Activated CD8-positive, alpha-beta memory T cell treated with anti-CD3 and anti-CD28 coated beads, Interleukin-2, amount 10 ng/mL, durations not matched to agents 7 days and 5 days (primary cell): ENCODE measurements at places on chromosomes 16 and 17. TPM values are rescaled to one million over a fixed set of nuclear protein-coding genes. Genes with fewer than 3 reads are reported as not detected.

Gene GRAP
- total RNA-seq = 10.4 TPM

Gene SLC16A5
- total RNA-seq = 2.3 TPM

Gene CHD3
- total RNA-seq = 139 TPM

Gene SDR42E1
- 10.3 TPM for total RNA-seq

Gene TP53TG3B
- not detected for total RNA-seq

Gene APOBR
- 25.5 TPM for total RNA-seq

Gene OR3A3
- not detected for total RNA-seq

Gene ITGAD
- 0.09 TPM for total RNA-seq

Gene BAHCC1
- 0.64 TPM for total RNA-seq

Gene CHD9
- total RNA-seq = 23.7 TPM

Gene REXO5
- total RNA-seq = 24.7 TPM

DNA sequence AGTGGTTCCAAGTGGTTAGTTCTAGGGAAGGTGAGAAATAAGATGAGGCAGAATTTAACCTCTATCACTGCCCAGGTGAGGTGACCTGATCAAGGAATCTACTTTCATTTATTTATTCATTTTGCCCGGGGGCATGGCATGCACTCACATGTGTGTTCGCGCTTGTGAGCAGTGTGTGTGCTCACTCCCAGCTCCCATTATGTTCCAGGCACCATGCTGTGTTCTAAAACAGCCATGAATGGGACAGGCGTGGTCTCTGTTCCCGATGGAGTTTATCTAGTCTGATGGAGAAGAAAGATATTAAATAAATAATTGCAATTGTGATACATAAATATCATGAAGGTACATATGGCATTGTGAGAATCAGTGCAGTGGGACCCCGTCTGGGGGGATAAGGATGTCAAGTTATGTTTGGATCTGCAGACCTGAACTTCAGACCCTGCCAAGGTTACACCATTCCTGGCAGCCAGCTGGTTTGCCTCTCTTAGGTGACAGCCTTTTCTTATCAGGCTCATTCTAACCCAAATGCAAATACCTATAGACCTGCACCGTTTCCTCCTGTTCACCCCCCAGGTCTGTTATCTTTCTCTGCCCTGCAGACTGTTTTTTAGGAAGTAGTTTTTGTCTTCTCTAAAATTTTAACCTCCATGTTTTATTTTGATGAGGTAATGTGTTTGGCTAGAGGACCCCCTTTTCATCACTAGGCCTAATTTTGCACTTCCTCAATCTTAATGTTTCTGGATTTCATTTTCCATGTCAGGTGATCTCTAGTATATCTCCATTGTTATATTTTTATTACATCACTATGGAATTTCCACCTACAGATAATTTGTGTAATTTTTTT is 11.8 kb downstream of the CYB5B start:
- no peak for DNase-seq
- H3K4me3 ChIP-seq = no peak overlapping the region
- H3K27me3 ChIP-seq = no peaks in the 10 kb centered on the region
- H3K36me3 ChIP-seq = peaks cover 50% of the 10 kb centered on the region
- no peak overlapping the region for H3K27ac ChIP-seq

DNA sequence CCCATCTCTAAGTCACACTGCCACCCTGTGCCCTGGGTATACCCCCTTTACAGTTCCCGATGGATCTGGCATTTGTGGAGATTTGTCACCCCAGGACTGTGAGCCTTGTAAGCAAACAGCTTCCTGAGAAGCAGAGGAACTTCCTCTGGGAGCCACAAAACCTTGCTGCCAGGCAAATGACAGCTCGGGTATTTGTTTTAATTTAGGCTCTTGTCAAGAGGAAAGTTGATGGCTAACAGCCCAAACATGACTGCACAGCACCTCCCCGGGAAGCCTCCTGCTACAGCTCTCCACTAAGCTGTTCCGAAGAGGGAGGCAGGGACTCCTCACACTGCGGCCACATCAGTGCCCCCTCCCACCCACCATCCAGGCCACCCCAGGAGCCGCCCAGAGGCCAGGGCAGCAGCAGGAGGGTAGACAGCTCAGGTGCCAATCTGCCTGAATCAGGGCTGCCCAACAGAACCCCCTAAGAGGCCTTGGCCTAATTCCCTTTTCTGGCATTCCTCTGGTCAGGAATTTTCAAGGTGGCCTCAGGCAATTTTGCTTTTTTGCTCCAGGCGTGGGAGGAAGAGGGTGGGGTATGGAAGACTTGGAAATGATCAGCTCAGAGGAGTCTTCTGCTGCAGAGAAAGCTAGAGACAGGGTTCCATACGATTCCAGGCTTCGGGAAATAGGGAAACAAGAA is 2.6 kb downstream of the ABR start:
- peaks cover 18% of the 10 kb centered on the region for H3K27me3 ChIP-seq
- no peak overlapping the region for H3K27ac ChIP-seq
- DNase-seq = no peak
- H3K4me3 ChIP-seq = no peak overlapping the region
- no peaks in the 10 kb centered on the region for H3K36me3 ChIP-seq

DNA sequence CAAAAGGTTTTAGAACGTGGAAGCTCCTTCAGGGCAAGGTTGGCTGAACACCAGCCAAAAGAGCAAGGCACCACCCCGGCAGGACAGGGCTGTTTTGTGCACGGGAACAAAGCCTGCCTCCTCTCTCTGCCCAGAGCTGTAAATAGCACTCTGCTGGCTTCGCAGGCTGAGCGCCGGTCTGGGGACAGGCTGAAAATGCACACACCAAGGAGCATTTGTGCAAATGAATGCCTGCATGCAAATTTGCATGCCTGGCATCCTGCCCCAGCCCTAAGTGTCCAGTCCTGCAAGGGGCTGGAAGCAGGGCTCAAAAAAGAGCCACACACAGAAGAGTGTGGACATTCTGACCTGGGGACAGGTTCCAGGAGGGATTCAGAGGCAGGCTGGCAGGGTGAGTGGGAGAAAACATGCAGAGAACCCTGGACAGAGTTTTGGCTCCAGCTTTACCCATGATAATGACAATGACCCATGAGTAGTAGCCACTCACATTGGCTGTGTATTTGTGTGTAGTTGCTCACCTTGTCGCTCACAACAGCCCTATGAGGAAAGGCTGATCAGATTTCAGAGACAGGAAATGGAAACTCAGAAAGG is 11.7 kb downstream of the ABAT start:
- no peaks in the 10 kb centered on the region for H3K27me3 ChIP-seq
- no peak for DNase-seq
- H3K27ac ChIP-seq = no peak overlapping the region
- H3K4me3 ChIP-seq = no peak overlapping the region

GRCh38 chr16:85645021-85645589 is 32.0 kb downstream of the GSE1 start:
- H3K27me3 ChIP-seq = no peaks in the 10 kb centered on the region
- H3K36me3 ChIP-seq = peaks cover 2% of the 10 kb centered on the region
- no peak overlapping the region for H3K4me3 ChIP-seq
- no peak overlapping the region for H3K27ac ChIP-seq
- DNase-seq = no peak

DNA sequence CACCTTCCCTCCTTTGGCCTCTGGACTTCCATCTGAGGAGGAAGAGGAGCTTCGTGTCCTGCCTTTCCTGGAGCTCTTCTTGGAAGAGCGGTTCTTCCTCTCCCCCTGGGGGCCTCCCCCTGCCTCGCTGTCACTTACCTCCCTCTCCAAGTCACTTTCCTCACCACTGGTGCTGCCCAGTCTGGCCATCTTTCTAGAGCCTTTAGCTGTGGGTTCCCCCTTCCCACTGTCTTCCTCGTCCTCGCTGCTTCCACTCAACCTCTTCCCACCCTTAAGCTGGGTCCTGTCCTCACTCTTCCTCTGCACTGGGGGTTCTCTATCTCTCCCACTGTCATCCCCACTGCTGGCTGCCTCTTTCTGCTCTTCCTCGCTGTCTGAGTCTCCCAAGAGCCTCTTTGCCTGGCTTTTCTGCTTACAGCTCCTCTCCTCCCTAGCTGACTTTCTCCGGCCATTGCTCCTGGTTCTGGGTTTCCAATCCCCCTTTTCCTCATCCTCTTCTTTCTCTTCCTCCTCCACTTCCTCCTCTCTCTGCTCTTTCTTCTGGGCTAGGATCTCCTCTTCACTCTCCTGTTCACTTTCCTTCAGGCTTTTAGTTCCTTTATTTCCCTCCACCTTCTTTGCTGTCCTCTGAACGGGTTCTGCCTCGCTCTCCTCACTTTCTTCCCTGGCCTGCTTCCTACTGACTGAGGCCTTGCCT is 1.4 kb downstream of the HIRIP3 start:
- peak overlapping the region; percentile 99 for H3K27ac ChIP-seq
- H3K4me3 ChIP-seq = peak overlapping the region; percentile 98
- peaks cover 36% of the 10 kb centered on the region for H3K36me3 ChIP-seq
- H3K27me3 ChIP-seq = no peaks in the 10 kb centered on the region
- no peak for DNase-seq

DNA sequence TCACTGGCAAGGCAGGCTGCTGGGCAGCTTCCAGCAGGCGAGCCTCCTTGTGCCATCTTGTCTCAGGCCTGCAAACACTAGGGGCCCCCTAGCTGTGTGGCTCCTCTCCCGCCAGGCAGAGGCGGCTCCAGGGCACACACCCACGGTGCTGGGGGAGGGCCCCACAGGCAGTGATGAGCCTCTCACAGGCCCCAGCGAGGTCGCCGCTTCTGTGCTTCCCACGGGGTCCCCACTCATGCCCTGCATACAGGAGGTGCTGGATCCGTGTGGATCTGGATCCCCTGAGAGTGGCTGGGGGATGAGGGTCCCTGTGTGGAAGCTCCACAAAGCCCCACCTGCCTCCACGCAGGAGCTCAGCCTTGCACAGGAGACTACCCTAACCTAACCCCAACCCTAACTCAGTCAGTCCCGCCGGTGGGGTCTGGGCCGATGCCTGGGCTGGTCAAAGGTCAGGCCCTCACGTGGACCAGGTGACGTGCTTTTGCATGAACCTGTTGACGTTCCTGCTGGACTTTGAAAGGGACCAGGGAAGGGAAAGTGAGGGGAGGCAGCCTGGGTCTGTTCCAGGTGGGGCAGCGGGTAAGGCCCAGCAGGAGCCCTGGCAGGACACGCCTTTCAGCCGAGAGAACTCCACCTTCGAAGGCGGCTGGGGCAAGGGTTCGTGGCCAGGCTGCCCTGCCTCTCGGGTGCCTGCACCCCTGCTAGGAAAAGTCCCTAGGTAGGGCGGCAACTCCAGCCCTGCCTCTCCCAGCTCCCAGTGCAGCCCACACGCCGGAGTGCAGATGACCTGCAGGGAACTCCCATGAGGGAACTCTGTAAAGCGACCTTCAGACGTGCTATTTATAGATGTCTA is 5.2 kb downstream of the SECTM1 start:
- H3K4me3 ChIP-seq = no peak overlapping the region
- no peaks in the 10 kb centered on the region for H3K36me3 ChIP-seq
- peaks cover 8% of the 10 kb centered on the region for H3K4me1 ChIP-seq
- peaks cover 22% of the 10 kb centered on the region for H3K27me3 ChIP-seq
- DNase-seq = no peak
- H3K27ac ChIP-seq = no peak overlapping the region

- no peak overlapping the region for H3K27ac ChIP-seq
- H3K36me3 ChIP-seq = peaks cover 45% of the 10 kb centered on the region
- H3K4me1 ChIP-seq = no peaks in the 10 kb centered on the region
- no peak overlapping the region for H3K4me3 ChIP-seq
Observed at GRCh38 chr17:43069368-43069898, 44.4 kb downstream of the RND2 start.

DNA sequence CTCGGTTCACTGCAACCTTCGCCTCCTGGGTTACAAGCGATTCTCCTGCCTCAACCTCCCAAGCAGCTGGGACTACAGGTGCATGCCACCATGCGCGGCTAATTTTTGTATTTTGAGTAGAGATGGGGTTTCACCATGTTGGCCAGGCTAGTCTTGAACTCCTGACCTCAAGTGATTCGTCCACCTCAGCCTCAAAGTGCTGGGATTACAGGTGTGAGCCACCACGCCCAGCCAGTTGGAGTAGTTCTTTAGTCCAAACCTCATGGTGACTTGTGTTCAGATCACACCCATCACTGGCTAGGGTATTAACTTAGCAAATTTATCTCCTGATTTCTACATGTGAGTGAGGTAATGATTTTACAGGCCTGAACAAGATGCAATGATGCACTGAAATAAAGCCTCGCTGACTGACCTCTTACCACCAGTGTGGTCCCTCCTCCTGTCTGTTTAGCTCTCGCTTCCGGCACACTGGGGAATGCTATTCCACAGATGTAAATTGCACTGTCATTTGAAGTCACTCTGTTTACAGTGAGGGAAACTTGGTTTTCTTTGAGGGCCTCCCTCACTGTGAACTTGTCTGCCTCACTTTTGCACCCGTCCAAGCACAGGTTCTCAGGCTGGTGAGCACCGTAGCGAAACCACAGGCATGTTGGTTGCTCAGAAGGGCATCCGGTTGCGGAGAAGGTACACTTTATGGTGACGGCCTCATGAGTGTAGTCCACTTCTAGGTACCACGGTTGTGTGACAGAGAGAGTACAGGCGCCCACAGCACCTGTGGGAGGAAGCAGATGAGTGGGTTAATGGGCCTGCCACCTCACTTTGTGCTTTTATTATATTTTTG is 5.5 kb downstream of the IGSF6 start:
- peaks cover 55% of the 10 kb centered on the region for H3K4me1 ChIP-seq
- peak overlapping the region; percentile 91 for H3K27ac ChIP-seq
- H3K36me3 ChIP-seq = peaks cover 6% of the 10 kb centered on the region
- peak; percentile 95 for DNase-seq
- H3K4me3 ChIP-seq = peak overlapping the region; percentile 40

DNA sequence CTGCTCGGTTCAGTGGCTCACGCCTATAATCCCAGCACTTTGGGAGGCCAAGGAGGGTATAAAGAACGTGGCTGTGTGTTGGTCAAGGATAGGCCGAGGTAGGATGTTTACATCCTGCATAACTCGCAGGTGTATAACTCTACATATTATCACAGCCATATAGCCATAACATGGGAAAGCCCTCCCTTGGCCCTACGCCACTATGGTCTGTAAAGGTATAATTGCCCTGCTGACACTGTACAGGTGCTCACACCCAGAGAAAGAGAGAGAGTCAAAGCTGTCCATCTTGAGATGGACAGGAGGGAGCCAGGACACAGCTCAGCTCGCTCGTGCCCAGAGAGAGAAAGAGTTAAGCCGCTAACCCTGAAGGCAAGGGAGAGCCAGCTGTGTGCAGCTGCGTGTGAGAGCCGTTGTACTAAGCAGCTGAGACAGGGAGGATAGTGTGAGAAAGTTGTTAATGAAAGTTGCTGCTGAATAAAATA is 30.4 kb upstream of the DHX8 start:
- no peak overlapping the region for H3K4me3 ChIP-seq
- H3K36me3 ChIP-seq = no peaks in the 10 kb centered on the region
- DNase-seq = no peak
- peaks cover 2% of the 10 kb centered on the region for H3K4me1 ChIP-seq
- peaks cover 19% of the 10 kb centered on the region for H3K27me3 ChIP-seq
- no peak overlapping the region for H3K27ac ChIP-seq

- no peak for DNase-seq
- H3K36me3 ChIP-seq = no peaks in the 10 kb centered on the region
Observed at GRCh38 chr17:5248821-5249479, 14.3 kb upstream of the SCIMP start.
